ENCODE measurements at places on chromosomes 2 and 18.
A peak's percentile ranks its signal among the peaks of the same experiment; 100 is the strongest.

- no peak for DNase-seq
Measured at GRCh38 chr2:23666980-23667357, 260.0 kb downstream of the ATAD2B start.

DNA sequence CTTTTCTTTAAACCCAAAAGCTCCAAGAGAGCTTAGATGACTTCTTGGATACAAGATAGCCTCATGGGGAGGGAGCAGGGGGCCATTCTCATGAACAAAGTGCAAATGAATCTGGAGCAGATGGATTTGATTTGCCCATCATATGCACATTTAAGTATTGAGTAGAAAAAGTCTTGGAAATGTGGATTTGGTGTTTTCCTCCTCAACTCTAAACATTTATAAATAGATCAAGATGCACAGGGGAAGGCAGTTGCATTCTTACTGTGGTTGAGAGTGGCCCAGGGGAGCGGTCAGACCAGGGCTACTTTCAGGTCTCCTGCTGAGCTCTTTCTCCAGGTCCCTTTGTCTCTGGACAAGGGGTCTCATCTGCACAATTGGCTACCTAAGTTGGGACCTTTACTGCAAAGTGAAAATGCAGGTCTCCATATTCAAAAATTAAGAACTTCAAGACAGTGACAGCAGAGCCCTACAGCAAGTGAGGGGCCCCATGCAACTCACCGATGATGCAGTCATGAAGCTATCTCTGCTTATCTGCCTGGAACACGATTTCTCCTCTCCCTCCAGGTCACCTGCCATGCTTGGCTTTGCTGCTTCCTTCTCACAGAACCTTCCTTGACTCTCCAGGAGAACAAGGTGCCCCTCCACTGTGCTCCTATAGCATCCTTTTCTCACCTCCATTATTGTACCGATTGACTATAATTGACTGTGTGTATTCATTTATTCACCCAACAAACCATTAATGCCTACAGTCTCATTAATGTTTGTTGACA, 145.4 kb downstream of the LPIN1 start:
- DNase-seq: no peak

- DNase-seq: no peak
Measured at GRCh38 chr18:49178736-49179135, 228.0 kb upstream of the SMAD7 start.

GRCh38 chr18:58284699-58285448, 240.8 kb downstream of the NEDD4L start:
- no peak for DNase-seq

DNA sequence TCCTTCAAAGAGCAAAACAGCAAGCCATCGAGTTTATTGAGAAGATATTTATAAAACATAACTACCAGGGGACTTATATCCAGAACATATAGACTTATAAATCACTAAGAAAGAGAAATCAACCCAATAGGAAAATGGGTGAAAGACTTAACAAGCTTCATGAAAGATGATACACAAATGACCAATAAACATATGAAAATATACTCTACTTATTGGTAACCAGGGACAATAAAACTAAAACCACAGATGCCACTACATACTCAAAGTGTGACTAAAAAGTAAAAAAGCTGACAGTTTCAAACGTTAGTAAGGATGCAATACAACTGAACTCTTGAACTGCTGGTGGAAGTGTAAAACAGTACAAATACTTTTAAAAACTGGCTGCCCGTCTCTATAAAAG, 154.3 kb downstream of the TMEM163 start:
- no peak for DNase-seq

GRCh38 chr2:191566344-191566743, 111.6 kb upstream of the NABP1 start:
- peak; percentile 30 for DNase-seq

DNA sequence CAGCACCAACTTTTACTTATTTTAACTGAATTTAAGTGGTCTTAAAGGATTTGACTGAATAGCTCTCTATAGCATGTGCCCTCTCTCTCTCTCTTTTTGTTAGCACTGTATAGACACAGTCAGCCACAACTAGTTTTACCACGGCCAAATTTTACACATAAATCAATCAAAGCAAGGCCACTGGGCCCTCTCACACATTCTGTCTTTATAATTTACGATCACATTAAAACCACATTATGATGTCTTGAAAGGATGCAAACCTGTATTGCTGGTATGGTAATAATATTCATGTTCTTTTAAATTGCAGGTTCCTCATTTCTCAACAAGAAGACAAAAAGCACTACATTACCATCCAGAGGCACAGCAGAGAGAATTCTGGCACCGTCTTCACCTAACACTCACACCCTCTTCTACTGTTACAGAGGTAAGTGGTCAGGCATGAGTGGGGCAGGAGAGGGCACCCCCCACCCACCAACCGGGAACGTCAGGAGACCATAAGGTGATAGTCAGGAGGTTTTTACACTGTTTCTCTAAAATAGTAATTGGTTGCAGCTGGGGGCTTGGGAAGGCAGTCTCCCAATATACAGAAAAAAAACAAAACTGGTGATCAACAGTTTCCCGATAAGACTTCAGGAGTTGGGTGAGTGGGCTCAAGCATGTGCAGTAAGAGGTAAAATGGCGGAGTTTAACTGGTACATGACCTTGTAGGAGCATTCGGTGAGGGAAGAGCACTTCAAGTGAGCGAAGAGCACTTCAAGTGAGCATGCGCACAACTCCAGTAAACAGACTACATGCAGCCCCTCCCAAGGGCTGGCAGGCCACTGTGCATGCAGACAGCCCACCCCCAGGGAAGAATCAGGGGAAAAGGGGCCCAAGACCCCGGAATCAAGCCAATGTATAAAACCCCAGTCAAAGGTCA, 296.7 kb downstream of the PIEZO2 start:
- DNase-seq: no peak

- DNase-seq: no peak
Measured at GRCh38 chr2:210477496-210477895, 937 bp upstream of the LANCL1 start.

DNA sequence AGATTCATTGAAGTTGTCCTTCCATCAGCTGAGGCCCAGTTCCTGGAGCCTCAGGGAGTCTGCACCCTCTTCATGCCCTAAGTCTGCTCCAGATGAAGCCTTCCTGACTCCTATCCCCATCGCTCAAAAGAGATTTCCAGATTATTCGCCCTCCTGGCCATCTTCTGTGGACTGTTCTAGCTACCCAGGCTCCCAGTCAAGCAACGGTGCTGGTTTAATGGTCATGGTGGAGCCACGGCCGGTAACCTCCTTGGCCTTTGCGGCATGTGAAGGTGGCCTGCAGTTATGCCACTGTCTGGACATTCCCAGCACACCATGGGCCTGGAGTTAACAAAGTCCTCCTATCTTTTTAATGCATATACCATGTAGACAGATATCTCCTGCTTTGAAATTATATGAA, 140.1 kb upstream of the ASB18 start:
- DNase-seq: no peak

DNA sequence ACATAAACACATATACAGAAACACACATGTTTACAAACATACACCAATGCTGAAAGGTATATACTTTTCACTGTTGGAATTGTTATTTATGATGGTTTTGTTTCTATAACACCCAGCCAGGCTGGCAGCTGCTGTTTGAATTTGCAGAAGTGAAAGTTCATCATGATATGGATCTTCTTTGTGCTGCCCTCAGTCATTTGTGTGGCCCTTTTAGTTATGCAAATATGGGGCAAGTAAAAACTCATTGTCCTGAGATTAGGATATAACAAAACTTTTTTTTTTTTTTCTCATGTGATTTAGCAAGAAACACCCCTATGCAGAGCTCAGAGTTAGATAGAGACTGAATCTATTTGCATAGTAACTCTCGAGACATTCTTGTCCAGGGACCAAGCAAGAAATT, 714.1 kb downstream of the KCNJ3 start:
- no peak for DNase-seq

GRCh38 chr2:2448178-2448577, 117.1 kb upstream of the MYT1L start:
- DNase-seq: no peak

GRCh38 chr2:38315707-38316333, 61.3 kb downstream of the ATL2 start:
- DNase-seq: no peak

DNA sequence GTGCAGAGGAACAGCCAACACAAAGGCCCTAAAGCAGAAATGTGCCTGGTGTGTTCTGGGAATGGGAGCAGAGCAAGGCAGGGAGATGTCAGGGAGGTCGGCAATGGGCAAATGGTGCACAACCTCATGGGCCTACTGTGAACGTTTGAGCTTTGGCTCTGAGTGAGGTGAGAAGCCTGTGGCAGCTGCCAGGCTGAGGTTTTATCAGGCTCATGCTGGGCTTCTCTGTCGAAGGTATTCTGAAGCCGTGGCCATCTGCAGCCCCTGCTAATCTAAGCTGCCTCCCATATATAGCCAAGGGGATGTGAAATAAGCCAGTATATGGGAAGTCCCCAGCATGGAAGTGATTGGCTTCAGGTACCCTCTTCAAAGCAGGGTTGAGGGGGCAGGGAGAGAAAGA, 193.3 kb downstream of the SLC4A3 start:
- DNase-seq: no peak

DNA sequence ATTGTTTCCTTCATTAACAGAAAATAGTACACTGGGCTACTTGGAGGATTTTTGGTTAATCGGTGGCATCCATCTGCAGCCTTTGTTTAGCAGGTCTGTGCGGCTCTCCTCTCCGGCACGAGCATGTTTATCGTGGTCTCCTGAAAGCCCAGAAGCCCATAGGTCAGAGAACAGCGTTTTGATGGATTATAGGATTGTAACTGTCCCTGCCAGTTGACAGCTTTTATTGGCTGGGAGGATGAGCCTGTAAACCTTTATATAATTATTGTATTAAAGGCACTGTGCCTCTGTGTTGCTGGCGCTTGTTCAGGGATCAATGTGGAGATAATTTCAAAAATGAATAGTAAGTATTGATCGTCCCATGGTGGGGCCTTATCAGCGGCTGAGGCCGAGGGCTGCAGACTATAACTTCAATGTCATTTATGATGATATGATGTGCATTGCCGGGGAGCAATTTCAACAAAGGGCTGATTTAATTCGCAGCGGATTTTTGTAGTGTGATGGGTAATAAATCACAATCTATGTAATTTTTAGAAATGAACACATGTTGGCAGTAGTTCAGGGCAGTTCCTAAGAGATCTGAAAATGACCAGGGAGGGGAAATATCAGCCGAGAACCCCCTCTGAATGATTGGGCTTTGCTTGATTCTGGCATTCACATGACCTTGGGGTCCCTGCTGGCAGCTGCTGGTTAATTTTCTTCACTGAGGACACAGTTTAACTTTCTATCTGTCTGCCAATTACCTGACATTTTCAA, 736.1 kb downstream of the GALR1 start:
- DNase-seq: no peak

GRCh38 chr2:134372611-134373131, 118.8 kb downstream of the MGAT5 start:
- no peak for DNase-seq

DNA sequence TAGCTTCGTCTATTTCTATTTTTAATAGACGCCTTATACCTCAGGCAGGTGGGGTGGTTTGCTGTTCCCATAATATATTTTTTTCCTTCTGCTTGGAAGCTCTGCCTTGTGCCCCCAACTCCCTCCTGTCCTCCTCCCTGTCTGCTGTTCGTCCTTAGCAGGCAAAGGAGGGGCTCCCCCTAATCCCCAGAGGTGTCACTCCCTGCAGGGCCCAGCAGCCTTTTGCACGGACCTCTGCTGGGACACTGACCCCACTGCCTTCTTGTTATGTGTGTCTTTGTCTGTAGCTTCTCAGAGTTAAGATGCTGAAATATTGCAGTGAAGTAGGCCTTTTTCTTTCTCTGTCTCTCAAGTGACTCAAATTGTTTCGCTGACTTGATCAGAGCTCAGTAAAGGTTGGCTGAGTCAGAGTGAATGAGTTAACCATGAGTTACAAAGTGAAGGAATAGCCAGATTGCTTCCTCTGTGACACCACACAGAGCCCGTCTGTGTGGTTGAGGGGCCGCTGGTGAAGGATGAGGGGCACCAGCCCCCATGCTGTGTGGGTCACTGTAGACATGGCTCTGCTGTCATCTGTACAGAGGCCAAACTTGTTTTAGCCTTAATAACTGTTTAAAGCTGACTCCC, 47.7 kb downstream of the PRKCE start:
- no peak for DNase-seq

All from activated T-helper 1 cell treated with anti-CD3 and anti-CD28 coated beads, Interleukin-2, amount 50 U/mL, for 16 hours (primary cell).